ENCODE measurements at places on chromosomes 5 and 9. TPM values are rescaled to one million over a fixed set of nuclear protein-coding genes. Genes with fewer than 3 reads are reported as not detected.

GRCh38 chr5:123033157-123033671 is 3.3 kb downstream of the PPIC start:
- peak; percentile 39 for DNase-seq

OBP2B gene
- not detected for total RNA-seq

DNA sequence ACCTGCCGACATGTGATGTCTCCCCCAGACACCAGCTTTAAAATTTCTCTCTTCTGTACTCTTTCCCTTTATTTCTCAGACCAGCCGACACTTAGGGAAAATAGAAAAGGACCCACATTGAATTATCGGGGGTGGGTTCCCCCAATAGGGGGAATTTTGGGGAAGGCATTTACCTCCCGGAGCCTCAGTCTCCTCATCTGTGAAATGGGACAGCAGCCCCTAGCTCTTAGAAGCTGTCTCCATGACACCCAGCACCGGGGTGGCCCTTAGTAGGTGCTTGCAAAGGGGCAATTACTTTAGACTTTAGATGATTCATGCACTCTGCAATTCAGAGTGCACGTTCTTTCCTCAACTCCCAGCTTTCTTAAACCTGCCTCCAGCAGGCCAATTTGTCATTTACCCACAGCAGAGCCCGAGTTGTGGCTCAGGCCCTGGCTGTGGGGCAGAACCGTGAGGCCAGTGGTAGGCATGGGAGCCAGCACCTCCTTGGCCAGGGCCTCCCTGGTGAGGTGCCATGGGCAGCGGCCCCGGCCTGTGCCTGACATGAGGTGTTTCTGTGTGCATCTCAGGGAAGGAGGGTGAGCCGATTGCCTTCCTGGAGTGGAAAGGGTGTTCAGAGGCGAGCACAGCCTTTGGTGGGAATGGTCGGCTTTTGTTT is 51.7 kb downstream of the SH3PXD2B start:
- DNase-seq = no peak

HABP4 gene
- 9.2 TPM for total RNA-seq

DNA sequence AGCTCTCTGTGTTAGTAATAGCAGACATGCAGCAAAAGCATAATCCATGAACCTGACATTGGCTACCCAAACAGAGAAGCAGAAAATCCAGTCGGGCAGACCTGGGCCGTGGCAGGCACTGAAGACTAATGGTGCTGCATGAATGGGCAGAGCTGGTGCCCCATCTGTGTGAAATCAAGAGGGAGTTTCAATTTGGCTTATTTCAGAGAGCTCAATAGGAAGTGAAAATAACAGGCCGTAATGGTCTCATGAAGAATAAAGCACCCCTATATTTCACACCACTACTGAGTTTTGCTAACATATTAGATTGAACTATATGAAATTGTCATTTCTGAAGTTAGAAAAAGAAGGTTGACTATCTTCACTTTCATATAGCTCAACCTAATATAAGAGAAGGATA is 149.7 kb downstream of the ENC1 start:
- no peak for DNase-seq

GRCh38 chr9:31677415-31677814 is 707.0 kb upstream of the ACO1 start:
- no peak for DNase-seq

DNA sequence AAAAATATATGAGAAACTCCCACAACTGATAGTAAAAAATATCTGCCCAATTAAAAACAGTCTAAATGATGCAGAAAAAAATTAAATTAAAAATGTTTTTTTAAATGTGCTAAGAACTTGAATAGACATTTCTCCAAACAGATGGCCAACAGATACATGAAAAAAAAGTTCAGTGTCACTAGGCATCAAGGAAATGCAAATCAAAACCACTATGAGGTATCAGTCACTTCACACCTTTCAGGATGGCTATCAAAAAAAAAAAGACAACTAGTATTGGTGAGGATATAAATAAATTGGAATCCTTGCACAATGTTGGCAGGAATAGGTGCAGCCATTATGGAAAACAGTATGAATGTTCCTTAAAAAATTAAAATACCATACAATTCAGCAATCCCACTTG is 16.6 kb downstream of the ZNF131 start:
- no peak for DNase-seq

F2RL1 gene
- total RNA-seq = 163 TPM

DNA sequence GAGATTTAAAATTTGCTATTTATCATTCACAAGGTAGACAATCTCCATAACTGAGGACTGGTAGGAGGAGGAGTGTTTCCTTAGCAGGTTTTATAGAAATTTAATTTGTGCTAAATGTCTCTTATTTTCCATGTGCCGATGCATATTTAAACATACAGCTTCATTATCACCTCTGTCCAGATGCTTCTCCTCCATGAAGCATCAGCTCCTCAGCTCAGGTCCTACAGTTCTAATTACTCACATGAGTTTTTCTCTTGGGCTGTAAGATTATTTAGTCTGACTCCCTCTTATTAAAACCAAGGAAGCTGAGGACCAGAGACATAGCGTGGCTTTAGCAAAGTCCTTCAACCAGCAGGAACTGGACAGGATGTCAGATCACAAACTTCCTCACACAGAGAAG is 300.2 kb upstream of the PANK3 start:
- DNase-seq = no peak

GRCh38 chr5:85967681-85968080 is 650.1 kb upstream of the COX7C start:
- no peak for DNase-seq

ENHO gene
- 2.0 TPM for total RNA-seq

- no peak for DNase-seq
Observed at GRCh38 chr5:14306329-14306815, 163.2 kb downstream of the TRIO start.

GRCh38 chr9:125393426-125393825 is 131.8 kb downstream of the GAPVD1 start:
- peak; percentile 70 for DNase-seq

SLC1A3 gene
- 24.7 TPM for total RNA-seq

DNA sequence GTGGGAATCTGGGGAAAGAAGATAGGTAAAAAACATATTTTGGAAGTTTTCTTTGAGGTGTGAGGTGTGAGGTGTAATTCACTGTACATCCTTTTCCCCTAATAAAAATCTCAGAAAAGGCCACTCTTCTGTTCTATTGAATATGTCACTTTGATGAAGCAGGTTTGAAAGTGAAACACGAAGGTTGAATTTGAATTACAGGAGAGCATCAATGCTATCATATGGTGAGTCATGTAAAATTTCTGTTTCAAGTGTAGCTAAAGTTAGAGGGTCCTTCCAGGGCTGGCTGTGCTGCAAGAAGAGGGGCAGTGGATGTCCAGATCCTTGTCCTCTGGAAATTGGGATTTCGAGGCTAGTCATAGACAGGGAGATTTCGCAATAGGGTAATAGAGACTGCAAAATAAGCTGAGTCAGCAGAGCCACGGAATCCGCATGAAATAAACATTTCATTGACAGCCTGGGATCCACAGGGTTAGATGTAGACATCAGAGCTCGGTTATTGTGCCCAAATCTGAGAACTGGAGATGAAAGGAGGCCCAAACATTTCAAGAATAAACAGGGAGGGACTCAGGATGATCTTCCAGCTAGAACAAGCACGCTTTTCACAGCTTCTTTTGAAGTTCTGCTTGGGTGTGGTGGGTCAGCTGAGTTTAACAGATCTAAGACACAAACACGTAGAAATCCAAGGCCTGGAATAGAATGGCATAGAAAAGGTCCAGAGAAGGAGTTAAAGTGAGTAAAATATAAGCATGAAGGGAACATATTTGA is 194.4 kb upstream of the CDKN2B start:
- peak; percentile 4 for DNase-seq

DNA sequence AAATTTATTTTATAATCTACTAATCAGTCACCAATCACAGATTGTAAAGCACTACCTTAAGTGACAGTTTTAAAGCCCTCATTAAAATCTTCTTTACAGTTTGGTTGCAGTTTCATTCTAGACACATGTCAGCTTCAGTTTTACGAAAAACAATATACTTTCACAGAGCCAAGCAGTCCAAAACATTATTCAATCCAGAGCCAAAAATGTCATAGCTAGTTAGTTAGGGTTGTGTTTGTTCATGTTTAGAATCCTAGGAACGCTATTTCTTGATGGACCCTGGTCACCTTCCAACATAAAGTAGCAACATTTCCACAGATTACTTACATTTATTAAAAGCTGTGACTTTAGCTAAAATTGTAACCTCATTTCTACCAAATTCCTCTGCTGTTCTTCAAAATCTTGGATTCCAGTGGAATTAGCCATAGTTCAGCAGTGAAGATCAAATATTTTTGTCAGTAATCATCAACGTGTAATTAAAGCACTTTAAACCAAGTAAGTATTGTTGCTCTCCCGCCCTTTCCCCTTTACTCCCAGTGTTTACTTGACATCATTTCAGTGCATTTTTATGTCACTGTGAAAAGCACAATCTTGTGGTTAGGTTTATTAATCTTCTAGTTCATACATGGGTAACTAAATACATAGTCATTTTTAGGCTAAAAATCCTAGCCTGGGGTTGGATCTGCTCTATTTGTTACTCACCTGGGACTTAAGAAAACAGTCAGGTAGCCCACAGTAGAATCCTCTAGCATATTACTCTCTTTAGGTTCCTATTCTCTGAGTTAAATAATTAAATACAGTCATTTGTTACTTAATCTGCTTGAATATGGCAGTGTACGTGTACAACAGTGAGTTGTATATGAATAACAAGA is 74.3 kb downstream of the NIPBL start:
- DNase-seq = peak; percentile 83

SLC36A2 gene
- total RNA-seq = not detected

SYK gene
- total RNA-seq = 14.6 TPM

DNA sequence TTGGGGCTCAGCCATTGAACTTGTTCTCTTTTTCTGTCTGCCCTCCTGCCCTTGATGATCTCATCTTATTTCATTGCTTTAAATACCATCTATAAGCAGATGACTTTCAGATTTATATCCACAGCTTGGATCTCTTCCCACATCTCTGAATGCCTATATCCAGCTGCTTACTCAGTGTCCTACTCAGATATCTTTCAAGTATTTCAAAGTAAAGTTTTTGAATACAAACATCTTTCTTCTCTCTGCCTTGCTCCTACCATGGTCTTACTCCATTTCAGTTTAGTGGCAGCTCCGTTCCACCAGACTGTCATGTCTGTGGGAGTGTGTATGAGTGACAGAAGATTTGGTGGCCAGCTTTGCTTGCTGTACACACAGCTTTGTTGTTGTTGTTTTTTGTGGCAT is 59.7 kb downstream of the ERBIN start:
- peak; percentile 43 for DNase-seq

- DNase-seq = no peak
Observed at GRCh38 chr5:78560000-78560855, 88.3 kb downstream of the LHFPL2 start.

Data from PC-3 (cell line).